Parietal lobe (tissue), 2 donors: ENCODE measurements at places on chromosomes 3 and 15. TPM values are rescaled to one million over a fixed set of nuclear protein-coding genes. Genes with fewer than 3 reads are reported as not detected.

Gene GRAMD1C
- 13.1 TPM for total RNA-seq

Gene PEX5L
- 45.4 TPM for total RNA-seq

Gene NAALADL2
- 15.7 TPM for total RNA-seq

Gene TM4SF4
- total RNA-seq = not detected

Gene ZBTB47
- 24.4 TPM for total RNA-seq

Gene C3orf62
- total RNA-seq = 8.5 TPM

Gene NANOGP8
- not detected for total RNA-seq

Gene YEATS2
- total RNA-seq = 133 TPM

Gene MYRIP
- total RNA-seq = 10.0 TPM

Gene SAMMSON
- total RNA-seq = not detected

Gene NCEH1
- total RNA-seq = 7.2 TPM

Gene TTLL13
- total RNA-seq = not detected

Gene GAP43
- 167 TPM for total RNA-seq

Gene SMCO1
- not detected for total RNA-seq

Gene DNAJC19
- total RNA-seq = 54.8 TPM

Gene ABHD6
- 33.8 TPM for total RNA-seq

Gene FANCD2
- 7.8 TPM for total RNA-seq

Gene CDHR4
- not detected for total RNA-seq

Gene TRIM42
- not detected for total RNA-seq

Gene GOLGA8O
- total RNA-seq = not detected

Gene EOMES
- total RNA-seq = 20.0 TPM

Gene C3orf49
- total RNA-seq = not detected

Gene GOLGA6A
- not detected for total RNA-seq

Gene DNAH12
- total RNA-seq = 1.6 TPM

Gene CEP19
- 5.6 TPM for total RNA-seq

Gene TMEM266
- total RNA-seq = 3.8 TPM
